ENCODE measurements at places on chromosomes 4 and X. TPM values are rescaled to one million over a fixed set of nuclear protein-coding genes. Genes with fewer than 3 reads are reported as not detected.
A peak's percentile ranks its signal among the peaks of the same experiment; 100 is the strongest.

GRCh38 chr4:178894126-178894525, 1451.9 kb upstream of the AGA start:
- no peak overlapping the region for H3K4me3 ChIP-seq
- H3K36me3 ChIP-seq = no peaks in the 10 kb centered on the region
- H3K27ac ChIP-seq = no peak overlapping the region

DNA sequence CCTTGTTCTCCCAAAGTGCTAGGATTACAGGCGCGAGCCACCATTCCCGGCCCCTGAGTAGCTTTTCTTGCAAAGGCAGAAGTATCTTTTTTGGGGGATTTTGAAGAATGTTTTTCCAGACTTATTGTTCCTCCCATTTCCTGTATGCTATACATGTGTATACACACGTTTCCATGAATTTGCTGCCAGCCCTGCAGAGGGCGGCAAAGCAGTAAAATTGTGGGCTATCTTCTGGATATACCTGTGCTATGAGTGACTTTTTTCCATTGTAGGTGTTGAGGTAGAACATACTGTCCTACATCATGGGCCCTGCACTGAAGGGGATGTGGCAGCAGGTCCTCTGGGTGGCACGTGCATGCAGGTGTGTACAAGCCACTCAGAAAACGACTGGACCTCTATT, 16.9 kb upstream of the MED28 start:
- H3K27me3 ChIP-seq = no peaks in the 10 kb centered on the region
- DNase-seq = peak; percentile 8
- no peaks in the 10 kb centered on the region for H3K4me1 ChIP-seq
- H3K27ac ChIP-seq = no peak overlapping the region
- no peak overlapping the region for H3K4me3 ChIP-seq

DNA sequence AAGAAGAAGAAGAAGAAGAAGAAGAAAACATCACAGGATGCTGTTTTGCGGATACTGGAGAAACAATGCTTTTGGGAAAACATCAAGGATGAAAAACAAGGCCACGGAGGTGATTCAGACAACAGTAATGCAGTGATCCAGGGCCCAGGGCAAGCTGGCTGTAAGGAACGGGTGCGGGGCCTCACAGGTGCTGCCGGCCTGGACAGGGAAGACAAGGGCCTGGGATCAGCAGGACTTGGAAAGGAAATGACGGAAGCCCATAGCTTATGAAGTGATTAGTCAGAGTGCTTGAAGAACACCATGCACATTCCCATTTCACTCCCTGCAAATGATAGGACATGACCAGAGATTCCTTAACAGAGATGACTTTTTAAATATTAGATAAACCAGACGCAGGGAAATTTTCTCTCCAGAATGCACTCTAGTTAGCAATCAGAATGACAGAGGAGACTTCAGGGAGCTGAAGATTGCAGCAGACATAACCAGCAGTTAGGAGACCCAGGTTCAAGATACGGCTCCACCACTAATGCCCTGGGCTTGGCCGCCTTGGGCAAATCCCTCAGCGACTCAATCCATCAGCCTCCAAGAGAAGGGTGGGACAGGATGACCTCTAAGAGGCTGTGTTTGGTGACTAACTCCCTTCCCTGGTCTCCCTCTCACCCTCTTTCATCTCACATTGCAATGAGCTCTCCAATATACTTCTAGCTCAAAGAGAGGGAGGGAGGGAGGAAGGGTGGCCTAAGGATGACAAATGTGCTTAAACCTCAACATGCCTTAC, 54.1 kb downstream of the APBB2 start:
- no peaks in the 10 kb centered on the region for H3K36me3 ChIP-seq
- DNase-seq = no peak
- no peak overlapping the region for H3K27ac ChIP-seq
- peaks cover 5% of the 10 kb centered on the region for H3K4me1 ChIP-seq
- H3K27me3 ChIP-seq = no peaks in the 10 kb centered on the region
- no peak overlapping the region for H3K4me3 ChIP-seq

DNA sequence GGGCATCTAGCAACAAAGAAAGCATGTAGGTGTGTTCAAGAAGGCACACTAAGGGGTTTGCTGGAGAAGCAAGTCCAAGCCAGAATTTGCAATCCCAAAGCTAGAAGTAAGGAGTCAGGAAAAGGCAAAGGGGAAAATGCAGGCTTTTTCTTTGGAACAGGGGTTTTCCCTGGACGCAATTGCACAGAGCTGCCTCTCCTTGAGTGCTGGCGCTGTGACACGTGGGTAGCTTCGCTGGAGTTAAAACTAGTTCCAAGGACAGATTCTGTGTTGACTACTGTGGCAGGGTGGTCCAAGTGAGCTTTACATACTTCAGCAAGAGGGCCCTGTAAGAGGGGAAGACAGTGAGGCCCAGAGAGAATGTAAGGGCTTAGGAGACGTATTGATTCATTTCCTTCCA, 277.1 kb downstream of the ADGRA3 start:
- no peaks in the 10 kb centered on the region for H3K36me3 ChIP-seq
- H3K27ac ChIP-seq = peak overlapping the region; percentile 46
- no peaks in the 10 kb centered on the region for H3K27me3 ChIP-seq
- H3K4me3 ChIP-seq = no peak overlapping the region
- DNase-seq = peak; percentile 50

DNA sequence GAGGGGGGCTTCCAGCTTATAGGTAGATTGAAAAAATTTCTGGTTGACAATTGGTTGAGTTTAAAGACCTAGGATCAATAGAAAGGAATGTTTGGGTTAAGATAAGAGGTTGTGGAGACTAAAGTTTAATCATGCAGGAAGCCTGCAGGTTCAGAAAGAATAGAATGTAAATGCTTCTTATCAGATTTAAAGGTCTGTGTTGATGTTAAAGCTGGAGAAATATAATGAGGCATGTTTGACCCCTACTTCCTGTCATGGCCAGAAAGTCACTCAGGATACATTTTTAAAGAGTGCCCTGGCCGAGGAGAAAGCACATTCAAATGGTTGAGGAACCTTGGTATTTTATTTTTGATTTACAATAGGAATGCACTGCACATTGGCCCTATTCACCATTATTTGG, 3.9 kb upstream of the RRAGB start:
- H3K4me3 ChIP-seq = no peak overlapping the region
- H3K27ac ChIP-seq = no peak overlapping the region
- no peak for DNase-seq
- no peaks in the 10 kb centered on the region for H3K27me3 ChIP-seq
- no peaks in the 10 kb centered on the region for H3K36me3 ChIP-seq

GRCh38 chrX:23840674-23841073, 57.7 kb downstream of the SAT1 start:
- H3K36me3 ChIP-seq = no peaks in the 10 kb centered on the region
- no peak overlapping the region for H3K27ac ChIP-seq
- no peak overlapping the region for H3K4me3 ChIP-seq
- no peaks in the 10 kb centered on the region for H3K27me3 ChIP-seq
- H3K4me1 ChIP-seq = peaks cover 15% of the 10 kb centered on the region

DNA sequence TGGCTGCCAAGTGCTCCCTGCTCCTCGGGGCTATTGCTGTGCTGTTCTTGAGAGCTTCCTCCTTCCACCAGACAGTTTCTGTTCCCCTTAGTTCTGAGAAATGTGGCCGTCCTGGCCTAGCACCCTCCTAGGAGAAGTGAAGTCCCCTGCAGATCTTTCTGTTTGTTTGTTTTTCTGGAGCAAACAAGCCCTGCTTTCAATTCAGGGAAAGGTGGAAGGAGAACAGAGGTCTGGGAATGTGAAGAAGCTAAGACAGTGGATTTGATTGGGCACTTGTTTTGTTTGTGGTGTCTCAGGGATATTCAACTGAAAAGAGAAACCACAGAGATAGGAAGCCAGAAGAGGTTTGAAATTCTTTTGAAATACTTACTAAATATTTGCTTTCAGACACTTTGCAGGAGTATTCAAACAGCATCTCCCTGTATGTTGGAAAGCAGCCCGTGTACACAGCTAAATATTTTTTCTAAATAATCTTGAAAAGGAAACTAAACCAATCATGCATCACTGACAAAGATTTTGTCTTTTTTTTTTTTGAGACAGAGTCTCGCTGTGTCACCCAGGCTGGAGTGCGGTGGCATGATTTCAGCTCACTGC, 36.5 kb upstream of the PPM1K start:
- no peaks in the 10 kb centered on the region for H3K27me3 ChIP-seq
- H3K4me3 ChIP-seq = no peak overlapping the region
- H3K27ac ChIP-seq = no peak overlapping the region

DNA sequence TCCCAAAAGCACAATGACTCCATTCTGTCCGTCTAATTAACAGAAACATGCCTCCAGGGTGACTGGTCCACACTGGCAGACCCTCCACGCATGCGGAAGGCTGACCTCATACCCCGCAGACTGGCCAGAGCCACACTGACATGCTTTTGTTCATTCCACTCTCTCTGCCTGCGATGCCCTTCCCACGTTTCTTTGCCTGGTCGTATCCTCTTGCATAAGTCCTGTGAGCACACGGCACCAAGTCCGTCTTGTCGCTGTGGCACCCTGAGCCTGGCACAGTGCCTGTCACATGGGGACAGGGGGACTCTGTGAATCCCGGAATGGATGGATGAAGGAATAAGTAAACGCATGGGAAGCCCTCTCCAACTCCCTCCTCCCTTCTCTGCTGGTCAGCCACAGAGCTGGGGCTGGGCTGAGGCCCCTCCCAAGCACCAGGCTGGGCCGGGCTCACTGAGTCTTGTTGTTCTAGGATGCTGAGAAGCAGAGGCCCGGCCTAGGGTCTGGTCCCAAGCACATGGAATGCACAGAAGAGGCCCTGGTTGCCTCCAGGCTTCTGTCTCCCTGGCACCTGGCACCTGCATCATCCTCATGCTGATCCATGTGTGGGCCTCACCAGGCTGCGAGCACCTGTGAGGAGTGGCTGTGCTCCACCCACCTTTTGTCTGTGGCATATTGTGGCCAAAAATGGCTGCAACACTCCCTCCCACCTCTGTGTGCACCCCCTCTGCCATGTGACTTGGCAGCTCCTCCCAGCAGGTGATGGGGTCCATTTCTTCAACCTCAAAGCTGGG, 38.9 kb upstream of the C4orf50 start:
- H3K36me3 ChIP-seq = no peaks in the 10 kb centered on the region
- no peak overlapping the region for H3K4me3 ChIP-seq
- H3K4me1 ChIP-seq = no peaks in the 10 kb centered on the region
- no peak for DNase-seq
- no peak overlapping the region for H3K27ac ChIP-seq

GRCh38 chrX:44873415-44874276, 658 bp downstream of the KDM6A start:
- peak overlapping the region; percentile 99 for H3K27ac ChIP-seq
- H3K27me3 ChIP-seq = no peaks in the 10 kb centered on the region
- peak overlapping the region; percentile 90 for H3K4me3 ChIP-seq
- peak; percentile 55 for DNase-seq
- H3K36me3 ChIP-seq = no peaks in the 10 kb centered on the region

GRCh38 chrX:585115-585808, 45.3 kb upstream of the SHOX start:
- DNase-seq = no peak
- no peaks in the 10 kb centered on the region for H3K36me3 ChIP-seq
- no peak overlapping the region for H3K27ac ChIP-seq
- no peak overlapping the region for H3K4me3 ChIP-seq
- H3K27me3 ChIP-seq = peaks cover 11% of the 10 kb centered on the region

Gene TMPRSS11A
- total RNA-seq = not detected

DNA sequence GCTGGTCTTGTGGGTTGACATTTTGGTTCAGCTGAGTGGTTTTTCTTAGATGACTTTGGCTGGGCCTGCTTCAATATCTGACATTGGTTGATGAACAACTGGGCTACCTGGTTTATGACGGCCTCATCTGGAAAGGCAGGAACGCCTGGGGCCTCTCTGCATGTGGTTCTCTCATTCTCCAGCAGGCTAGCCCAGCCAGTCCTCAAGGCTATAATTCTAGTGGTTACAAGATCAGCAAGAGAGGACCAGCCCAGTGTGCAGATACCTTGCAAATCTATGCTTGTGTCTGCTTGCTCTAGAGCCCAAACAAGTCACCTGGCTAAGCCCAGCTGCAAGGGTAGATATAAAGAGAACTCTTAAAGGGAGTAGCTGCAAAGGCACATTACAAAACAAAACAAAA, 214.2 kb upstream of the PUDP start:
- H3K27me3 ChIP-seq = peaks cover 20% of the 10 kb centered on the region
- no peak overlapping the region for H3K27ac ChIP-seq
- H3K4me1 ChIP-seq = peaks cover 25% of the 10 kb centered on the region
- no peaks in the 10 kb centered on the region for H3K36me3 ChIP-seq
- no peak overlapping the region for H3K4me3 ChIP-seq

DNA sequence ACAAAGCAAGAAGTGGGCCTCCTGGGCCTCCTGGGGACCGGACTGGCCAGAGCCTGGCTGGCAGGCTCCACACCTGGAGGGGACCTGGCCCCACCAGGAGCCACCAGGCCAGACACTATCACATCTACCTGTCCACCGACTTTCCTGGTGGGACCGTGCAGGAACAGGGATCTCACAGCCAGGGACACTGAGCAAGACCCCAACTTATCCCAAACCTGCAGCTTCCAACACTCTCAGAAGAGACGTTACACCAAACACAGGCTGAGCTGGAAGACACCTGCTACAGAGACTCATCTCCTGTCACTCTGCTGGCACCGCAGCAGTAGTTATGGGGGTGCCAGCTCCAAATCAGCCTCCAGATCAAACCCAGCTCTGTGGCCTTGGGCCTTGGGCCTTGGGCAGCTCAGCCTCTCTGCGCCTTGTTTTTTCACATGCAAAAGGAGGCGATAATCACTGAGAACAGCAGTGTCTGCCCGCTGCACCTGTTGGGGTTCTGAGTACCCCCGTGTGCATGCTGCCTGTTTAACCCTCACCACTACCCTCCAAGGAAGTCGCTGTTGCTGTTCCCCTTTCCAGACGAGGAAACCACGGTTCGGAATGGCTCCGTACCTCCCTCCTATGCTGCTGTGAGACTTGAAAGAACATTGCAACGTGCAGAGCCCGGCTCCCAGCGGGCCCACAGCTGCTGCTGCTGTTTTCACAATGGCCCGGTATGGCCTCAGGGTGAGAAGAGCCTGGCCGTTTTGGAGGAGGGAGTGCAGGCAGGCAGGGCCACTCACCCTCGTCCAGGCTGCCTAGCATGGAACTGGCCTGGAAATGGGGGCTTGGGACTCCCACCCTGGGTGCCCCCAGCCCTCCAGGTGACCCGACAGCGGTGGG, 69.6 kb downstream of the ADRA2C start:
- H3K36me3 ChIP-seq = no peaks in the 10 kb centered on the region
- H3K27ac ChIP-seq = no peak overlapping the region
- peaks cover 15% of the 10 kb centered on the region for H3K27me3 ChIP-seq
- no peaks in the 10 kb centered on the region for H3K4me1 ChIP-seq

GRCh38 chr4:5192678-5193077, 141.4 kb downstream of the STK32B start:
- no peaks in the 10 kb centered on the region for H3K27me3 ChIP-seq
- H3K4me3 ChIP-seq = no peak overlapping the region
- H3K36me3 ChIP-seq = no peaks in the 10 kb centered on the region
- no peak for DNase-seq
- H3K4me1 ChIP-seq = no peaks in the 10 kb centered on the region
- H3K27ac ChIP-seq = no peak overlapping the region

DNA sequence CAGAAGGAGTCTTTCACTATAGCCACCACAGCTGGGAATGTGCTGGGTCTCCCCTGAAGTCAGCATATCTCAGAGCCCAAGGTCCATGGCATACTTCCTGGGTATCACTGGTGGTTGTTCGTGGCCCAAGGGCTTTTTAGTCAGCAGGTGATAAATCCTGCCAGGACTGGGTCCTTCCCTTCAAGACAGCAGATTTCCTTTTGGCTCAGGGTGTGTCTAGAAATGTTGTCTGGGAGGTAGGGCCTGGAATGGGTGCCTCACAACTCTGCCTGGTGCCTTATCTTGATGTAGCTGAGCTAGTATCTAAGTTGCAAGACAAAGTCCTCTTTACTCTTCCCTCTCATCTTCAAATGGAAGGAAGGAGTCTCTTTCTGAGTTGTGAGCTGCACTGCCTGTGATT, 102.4 kb upstream of the TMLHE start:
- no peak for DNase-seq
- H3K4me3 ChIP-seq = no peak overlapping the region
- H3K27me3 ChIP-seq = no peaks in the 10 kb centered on the region
- H3K27ac ChIP-seq = no peak overlapping the region
